ENCODE measurements at places on chromosomes 6 and 20.

DNA sequence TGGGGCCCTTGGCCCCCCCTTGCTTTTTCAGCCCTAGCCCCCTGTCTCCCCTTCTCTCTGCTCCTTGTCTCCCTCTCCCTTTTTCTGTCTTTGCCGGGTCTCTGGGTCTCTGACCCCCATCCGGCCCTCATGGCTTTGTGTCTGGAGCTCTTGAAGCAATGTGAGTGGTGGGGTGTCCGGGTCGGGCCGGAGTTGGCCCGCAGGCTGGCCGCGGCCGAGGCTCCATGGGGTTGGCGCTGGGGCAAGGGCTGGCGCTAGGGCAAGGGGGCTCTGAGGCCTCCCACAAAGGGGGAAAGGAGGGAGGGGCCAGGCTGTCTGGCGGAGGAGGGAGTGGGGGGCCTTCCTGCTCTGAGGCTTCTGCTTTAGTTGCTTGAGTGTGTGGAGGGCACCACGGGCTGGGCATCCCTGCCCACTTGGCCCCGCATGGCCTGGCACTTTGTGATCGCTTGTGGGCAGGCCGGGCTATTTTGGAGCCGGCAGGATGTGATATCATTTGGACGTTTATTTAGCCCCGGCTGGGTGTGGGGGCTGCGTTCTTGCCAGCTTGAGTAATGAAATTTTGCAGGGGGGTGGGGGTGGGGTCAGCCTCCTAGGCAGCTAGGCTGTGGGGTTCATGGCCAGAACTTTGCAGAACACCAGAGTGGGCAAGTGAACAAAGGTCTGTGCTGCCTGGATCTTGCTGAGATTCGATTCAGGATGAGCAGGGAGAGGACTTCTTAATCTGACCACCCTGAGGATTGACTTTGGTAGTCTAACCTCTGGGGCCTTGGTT, 78.7 kb upstream of the MYL9 start:
- no peak for DNase-seq

GRCh38 chr20:62237514-62237800, 864 bp upstream of the OSBPL2 start:
- no peak for DNase-seq

GRCh38 chr6:148169706-148170105, 172.9 kb upstream of the SASH1 start:
- DNase-seq = no peak

- DNase-seq = no peak
Measured at GRCh38 chr6:161924516-161925116, 650.8 kb upstream of the AGPAT4 start.

GRCh38 chr6:53979468-53980067, 131.7 kb upstream of the MLIP start:
- DNase-seq = no peak

- DNase-seq = no peak
Measured at GRCh38 chr6:10177704-10178103, 237.2 kb downstream of the TFAP2A start.

DNA sequence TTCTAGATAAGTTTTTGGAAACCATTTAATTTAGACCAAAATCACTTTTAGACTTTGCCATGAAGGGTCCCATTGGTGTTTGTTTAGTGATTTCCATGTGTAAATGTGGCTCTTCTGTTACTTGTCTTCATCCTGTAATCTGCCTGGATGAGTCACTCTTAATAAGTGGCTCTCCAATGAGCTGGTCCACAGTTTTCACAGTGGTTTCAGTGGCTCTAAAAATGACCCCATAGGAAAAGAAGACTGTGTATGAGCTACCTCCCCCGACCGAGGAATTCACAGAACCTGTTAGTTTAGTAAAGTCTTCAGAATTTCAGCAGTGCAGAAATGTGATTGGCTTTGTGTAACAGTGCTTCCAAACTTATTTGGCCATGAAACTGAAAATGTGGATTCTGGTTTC, 492.0 kb upstream of the MARCKS start:
- no peak for DNase-seq

- no peak for DNase-seq
Measured at GRCh38 chr6:169996378-169997051, 245.1 kb downstream of the ERMARD start.

GRCh38 chr6:124487623-124488431, 474.4 kb upstream of the RNF217 start:
- DNase-seq = no peak

GRCh38 chr6:169339731-169340309, 86.2 kb upstream of the THBS2 start:
- DNase-seq = no peak

- peak; percentile 71 for DNase-seq
Measured at GRCh38 chr6:32970413-32971241, 2.2 kb downstream of the BRD2 start.

DNA sequence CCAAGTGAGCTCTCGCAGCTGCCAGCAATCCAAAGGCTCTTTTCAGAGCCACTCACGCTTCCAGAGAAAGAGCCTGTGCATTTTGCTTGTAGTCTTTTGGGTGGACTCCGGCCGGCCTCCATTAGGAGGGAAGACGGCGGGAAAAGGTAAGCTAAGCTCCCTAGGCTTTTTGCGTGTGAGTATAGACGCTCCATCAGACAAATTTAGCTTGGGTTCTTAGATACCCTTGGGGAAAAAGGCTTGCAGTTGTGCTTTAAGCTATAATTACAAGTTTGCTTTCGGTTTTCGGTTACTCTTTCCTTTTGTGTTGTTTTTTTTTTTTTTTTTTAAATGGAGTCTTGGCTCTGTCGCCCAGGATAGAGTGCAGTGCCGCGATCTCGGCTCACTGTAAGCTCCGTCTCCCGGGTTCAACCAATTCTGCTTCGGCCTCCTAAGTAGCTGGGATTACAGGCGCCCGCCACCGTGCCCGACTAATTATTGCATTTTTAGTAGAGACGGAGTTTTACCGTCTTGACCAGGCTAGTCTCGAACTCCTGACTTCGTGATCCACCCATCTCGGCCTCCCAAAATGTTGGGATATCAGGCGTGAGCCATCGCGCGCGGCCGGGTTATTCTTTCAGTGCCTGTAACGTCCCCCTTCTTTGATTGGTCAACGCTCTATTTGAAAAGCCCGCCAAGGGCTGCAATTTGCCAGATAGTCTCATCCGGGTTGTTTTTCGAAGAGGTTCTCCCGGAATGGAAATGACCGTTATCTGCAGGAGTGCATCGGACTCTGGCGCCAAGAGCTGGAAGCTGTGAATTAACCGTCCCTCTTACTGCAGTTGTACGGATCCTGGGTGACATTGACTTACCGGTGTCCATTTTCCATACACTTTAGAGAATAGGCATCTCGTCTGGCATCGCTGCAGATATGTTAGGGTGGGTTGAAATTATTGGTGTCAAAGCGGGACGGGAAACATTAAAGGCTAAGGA, 18.1 kb downstream of the OR2B2 start:
- peak; percentile 63 for DNase-seq

DNA sequence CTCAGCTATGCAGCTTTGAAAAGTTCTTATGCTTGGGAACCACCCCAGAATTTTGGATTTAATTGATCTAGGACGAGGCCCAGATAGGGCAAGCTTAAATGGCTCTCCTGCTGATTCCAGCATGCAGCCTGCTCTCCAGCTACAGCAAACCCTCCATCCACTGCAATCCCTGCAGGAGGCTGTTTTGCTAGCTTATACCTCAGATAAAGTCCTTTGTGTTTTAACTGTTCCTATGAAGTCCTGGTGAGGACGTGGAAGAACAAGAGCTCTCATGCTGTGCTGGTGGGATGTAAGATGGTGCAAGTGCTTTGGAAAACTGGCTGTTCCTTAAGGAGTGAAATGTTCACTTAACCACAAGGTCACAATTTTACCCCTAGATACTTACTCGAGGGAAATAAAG, 25.5 kb upstream of the NXT1 start:
- no peak for DNase-seq

- DNase-seq = peak; percentile 9
Measured at GRCh38 chr6:90109141-90109540, 187.5 kb downstream of the BACH2 start.

GRCh38 chr6:26124781-26125685, 37.8 kb downstream of the HFE start:
- no peak for DNase-seq

- no peak for DNase-seq
Measured at GRCh38 chr6:105087571-105088211, 92.1 kb downstream of the POPDC3 start.

DNA sequence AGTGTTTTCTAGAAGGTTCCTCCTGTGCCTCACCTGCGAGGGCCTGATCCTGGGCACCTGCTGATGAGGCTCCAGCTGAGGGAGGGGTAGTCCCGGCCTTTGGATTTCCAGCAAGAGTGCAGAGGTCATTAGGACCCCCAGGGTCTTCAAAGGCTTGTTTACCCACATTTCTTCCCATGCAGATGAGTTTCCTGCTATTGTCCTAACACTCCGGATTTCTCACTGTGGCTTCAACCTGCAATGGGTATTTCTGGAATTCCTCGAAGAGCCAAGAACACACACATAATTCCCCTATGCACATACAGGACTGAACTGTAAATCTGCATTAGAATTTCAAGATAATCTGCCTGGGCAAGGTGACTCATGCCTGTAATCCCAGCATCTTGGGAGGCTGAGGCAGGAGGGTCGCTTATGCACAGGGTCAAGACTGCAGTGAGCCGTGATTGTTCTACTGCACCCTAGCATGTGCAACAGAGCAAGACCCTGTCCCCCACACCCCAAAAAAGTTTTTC, 53.9 kb downstream of the ADNP start:
- no peak for DNase-seq

All from activated CD4-positive, alpha-beta T cell treated with anti-CD3 and anti-CD28 coated beads for 24 hours (primary cell).